Endothelial cell of umbilical vein (primary cell): ENCODE measurements at places on chromosomes 7 and 10. TPM values are rescaled to one million over a fixed set of nuclear protein-coding genes. Genes with fewer than 3 reads are reported as not detected.

The ZNF503 gene
- polyA plus RNA-seq: 0.58 and 0.73 TPM in 2 replicates

The PDE1C gene
- 0.75 and 0.90 TPM in 2 replicates for polyA plus RNA-seq

The SBDS gene
- polyA plus RNA-seq: 23.8 and 30.7 TPM in 2 replicates

The NRCAM gene
- polyA plus RNA-seq: 21.9 and 26.0 TPM in 2 replicates

GRCh38 chr10:19683960-19684359 is 132.3 kb upstream of the PLXDC2 start:
- no peak for DNase-seq

DNA sequence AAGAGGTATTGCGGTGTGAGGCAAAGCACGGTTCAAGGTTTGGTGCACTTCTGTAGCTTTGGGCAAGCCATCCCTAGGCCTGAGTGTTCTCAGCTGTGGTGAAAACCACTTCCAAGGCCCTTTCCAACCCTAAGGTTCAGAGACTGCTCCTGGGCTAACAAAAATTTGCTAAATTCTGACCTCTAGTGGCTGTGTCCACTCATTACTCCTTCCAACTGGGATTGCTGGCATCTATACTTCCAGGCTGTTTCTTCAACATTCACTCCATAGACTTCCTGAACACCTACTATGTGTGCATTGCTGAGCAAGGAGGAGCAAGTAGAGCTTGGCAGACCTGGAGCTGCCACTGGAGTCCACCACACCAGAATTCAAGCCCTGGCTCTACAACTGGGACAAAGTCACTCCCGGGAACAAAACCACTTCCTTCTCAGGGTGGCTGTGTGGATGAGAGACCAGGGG is 29.3 kb upstream of the SH3PXD2A start:
- DNase-seq: peak; percentile 70

DNA sequence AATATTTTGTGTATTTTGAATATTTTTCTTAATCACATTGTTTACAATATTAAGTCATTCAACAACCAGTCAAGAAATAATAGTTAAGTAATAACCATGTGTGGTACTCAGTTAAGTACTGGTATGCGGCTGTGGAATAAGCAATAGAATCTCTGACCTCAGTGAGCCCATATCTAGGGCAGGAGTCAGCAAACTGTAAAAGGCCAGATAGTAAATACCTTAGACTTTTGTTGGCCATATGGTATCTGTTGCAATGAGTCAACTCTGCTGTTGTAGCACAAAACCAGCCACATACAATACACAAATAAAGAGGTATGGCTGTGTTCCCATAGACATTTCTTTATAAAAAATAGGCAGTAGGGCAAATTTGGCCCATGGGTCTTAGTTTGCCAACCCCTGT is 311.6 kb upstream of the SEMA3A start:
- DNase-seq: no peak

GRCh38 chr10:18683427-18683826 is 24.2 kb downstream of the ARL5B start:
- DNase-seq: no peak

- DNase-seq: no peak
Observed at GRCh38 chr10:127302343-127302742, 106.0 kb upstream of the INSYN2A start.

- no peak for DNase-seq
Observed at GRCh38 chr7:10315881-10316280, 657.8 kb upstream of the PHF14 start.

DNA sequence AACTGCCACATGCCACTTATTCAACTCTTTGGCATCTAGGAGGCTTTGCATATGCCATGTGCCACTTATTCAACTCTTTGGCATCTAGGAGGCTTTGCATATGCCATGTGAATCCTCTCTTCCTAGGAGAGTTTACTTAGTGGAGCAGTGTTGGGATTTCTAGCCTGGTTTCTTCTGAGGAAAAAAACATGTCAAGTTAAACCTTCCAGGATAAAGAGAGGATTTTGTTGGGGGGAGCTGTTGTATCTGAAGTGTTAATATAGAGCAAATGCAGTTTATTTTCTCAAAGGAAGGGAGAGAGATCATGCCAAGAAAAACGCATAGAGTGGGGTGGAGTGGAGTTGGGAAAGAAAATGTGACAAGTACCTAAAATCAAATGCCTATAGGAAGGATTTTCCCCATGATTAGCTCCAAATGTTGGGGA is 91.5 kb downstream of the MCU start:
- DNase-seq: peak; percentile 31

- DNase-seq: no peak
Observed at GRCh38 chr10:9625304-9625703, 1392.4 kb upstream of the CELF2 start.

- DNase-seq: peak; percentile 61
Observed at GRCh38 chr7:129163875-129164544, 19.5 kb downstream of the TSPAN33 start.

GRCh38 chr7:85074992-85075391 is 111.9 kb downstream of the SEMA3D start:
- no peak for DNase-seq

DNA sequence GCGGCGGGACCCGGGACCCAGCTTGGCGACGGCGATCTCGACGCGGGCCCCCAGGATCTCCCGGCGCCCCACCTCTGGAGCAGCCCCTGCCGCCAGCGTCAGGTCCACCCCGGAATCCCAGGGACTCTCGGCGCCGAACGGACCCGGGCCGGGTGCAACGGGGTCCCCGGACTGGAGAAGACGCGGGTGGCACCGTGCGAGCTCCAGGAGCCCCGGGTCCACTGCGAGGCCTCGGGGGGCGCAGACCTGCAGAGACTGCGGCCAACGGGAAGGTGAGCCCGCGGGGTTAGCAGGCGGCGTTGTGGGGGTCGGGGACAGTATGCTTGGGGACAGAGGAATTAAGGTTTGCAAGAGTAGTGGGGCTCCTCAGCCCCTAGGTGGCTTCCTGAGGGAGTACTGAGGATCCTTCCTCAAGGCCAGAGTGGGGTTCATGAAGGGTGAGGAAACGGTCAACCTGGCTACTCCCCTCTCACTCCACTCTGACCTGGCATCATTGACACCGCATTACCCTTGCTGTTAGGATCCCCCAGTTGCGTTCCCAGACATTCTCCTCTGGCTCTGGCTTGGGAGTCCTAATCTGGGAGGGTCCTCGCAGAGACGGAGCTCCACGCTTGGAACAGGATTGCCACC is 353 bp downstream of the EPHB6 start:
- DNase-seq: no peak

DNA sequence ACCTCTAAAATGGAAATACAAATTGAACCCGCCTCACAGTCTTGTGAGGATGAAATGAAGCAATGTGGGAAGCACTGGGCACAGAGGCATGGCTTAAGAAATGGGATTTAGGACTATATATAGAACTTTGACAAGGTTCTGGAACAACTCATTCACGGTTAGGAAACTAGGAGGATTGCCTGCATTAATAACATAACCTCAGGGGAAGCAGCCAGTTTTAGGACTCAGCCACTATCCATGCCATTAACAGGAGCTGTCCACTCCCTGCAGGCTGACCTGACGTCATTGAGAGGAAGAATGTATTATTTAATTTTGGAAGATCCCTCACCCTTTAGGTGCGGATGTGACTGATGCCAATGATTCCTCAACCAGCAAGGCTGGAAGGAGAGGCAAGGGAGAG is 34.8 kb downstream of the ITGB8 start:
- no peak for DNase-seq

- no peak for DNase-seq
Observed at GRCh38 chr10:35304649-35305048, 31.7 kb upstream of the CCNY start.

GRCh38 chr10:119243488-119243887 is 36.1 kb downstream of the GRK5 start:
- DNase-seq: peak; percentile 62

GRCh38 chr10:124229201-124229988 is 136.0 kb upstream of the CHST15 start:
- DNase-seq: no peak

GRCh38 chr7:131726031-131726430 is 169.6 kb upstream of the PODXL start:
- DNase-seq: no peak

DNA sequence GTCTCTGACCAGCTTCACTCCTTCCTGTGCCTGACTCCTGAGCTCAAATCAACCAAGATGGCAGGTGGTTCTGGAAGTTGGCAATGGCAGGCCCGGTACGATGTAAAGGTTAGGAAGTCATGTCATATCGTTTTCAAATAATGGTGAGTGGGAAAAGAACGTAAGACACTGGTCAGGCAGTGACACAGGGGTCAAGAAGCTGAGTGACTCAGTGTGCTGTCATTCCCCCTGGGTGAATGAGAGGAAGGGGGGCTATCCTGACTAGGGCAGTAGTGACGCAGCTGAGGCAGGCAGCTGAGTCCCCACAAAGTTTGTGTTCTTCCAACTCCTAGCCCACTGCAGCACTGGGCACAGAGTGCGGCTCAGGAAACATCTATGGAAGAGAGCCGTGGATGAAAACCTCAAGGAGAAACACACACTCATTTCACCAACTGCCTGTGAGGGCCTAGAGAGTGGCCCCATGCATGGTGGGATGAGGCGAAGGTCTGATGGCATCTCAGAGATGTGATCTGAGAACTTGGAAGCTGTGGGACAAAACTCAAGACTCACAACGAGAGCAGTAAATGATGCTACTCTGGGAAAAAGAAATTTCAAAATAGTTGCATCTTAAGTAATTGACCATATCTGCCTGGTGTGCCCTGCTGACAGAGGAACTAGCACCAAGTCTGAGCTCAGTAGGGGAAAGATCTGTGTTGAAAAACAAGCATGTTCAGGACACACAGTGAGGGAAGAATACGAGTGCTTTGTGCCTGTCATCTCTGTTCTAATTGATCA is 23.2 kb downstream of the CREB3L2 start:
- peak; percentile 95 for DNase-seq
